ENCODE measurements at places on chromosomes 3 and 15.

DNA sequence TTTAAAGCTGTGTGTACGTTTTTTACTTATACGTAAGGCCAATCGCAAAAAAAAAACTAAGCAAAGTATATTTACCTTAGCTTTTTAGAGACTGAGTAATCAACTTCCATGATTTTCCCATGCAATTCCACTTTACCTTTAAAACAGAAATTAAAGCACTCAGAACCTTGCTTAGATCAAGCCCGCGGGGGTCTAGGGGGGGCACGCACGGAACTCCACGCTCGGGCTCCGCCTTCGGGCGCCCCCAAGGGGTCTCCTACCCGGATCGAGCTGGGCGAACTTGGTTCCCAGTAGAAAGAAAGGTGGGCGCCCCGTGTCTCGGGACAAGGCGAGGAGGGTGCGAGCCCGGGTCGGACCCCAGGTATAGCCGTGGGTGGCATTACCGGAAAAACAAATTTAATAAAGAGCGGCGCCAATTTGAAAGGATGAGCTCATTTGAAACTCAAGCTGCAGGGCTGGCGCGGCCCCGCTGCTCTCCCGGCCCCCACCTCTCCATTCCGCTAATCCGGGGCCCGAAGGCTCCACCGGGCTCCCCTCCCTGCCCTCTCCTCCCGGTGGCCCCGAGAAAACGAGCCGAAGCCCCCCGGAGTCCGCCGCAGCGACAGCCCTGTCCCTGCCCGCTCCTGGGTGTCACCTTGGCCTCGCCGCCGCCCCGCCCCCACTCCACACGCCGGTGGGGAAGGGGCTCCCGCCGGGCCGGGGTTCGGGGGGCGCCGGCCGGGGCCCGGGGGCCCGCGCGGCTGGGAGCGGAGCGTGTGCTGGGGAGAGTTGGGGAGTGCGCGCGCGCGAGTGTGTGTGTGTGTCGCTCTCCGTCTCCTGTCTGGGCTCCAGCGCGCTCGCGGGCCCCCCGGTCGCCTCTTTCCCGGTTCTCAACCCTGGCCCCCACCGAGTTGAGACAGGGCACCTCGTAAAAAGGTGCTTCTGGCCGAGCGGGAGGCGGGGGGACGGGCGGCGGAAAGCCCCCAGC, 1.5 kb downstream of the IGF2BP2 start:
- no peak overlapping the region for H3K27ac ChIP-seq
- no peaks in the 10 kb centered on the region for H3K36me3 ChIP-seq
- H3K4me1 ChIP-seq = peaks cover 17% of the 10 kb centered on the region

DNA sequence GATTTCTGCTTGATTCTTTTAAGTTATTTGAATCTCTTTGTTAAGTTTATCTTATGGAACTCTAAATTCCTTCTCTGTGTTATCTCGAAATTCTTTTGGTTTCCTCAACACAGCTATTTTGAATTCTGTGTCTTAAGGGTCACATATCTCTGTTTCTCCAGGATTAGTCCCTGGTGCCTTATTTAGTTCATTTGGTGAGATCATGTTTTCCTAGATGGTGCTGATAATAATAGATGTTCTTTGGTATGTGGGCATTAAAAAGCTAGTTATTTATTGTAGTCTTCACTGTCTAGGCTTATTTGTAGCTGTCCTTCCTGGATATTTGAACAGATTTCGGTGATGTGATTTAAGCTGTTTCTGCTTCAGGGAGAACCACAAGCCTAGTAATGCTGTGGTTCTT, 615.6 kb upstream of the NECTIN3 start:
- H3K27me3 ChIP-seq = no peaks in the 10 kb centered on the region
- H3K4me1 ChIP-seq = no peaks in the 10 kb centered on the region
- H3K36me3 ChIP-seq = no peaks in the 10 kb centered on the region

GRCh38 chr15:29970402-29970695, 112.4 kb upstream of the GOLGA8J start:
- H3K4me3 ChIP-seq = no peak overlapping the region
- H3K36me3 ChIP-seq = no peaks in the 10 kb centered on the region
- no peaks in the 10 kb centered on the region for H3K27me3 ChIP-seq
- DNase-seq = no peak
- H3K4me1 ChIP-seq = peaks cover 5% of the 10 kb centered on the region

DNA sequence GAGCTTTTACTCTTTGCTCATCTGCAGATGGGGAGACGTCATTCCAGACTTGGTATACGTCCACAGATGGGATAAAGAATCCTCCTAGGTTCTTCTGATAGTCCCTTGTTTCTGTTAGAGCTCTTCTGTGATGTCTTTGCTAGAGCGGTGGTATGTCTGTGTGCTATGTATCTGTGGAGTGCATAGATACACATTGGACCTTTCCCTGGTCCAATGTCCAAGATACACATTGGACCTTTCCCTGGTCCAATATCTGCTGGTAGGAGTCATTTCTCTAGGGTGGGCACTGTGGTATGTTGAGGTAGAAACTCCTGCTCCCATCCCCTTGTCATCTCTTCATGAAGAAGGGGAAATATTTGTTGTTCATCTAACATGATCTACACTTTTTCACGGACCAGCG, 47.5 kb upstream of the LPP start:
- H3K27ac ChIP-seq = no peak overlapping the region
- H3K27me3 ChIP-seq = no peaks in the 10 kb centered on the region
- H3K4me3 ChIP-seq = no peak overlapping the region
- DNase-seq = no peak
- H3K36me3 ChIP-seq = no peaks in the 10 kb centered on the region

DNA sequence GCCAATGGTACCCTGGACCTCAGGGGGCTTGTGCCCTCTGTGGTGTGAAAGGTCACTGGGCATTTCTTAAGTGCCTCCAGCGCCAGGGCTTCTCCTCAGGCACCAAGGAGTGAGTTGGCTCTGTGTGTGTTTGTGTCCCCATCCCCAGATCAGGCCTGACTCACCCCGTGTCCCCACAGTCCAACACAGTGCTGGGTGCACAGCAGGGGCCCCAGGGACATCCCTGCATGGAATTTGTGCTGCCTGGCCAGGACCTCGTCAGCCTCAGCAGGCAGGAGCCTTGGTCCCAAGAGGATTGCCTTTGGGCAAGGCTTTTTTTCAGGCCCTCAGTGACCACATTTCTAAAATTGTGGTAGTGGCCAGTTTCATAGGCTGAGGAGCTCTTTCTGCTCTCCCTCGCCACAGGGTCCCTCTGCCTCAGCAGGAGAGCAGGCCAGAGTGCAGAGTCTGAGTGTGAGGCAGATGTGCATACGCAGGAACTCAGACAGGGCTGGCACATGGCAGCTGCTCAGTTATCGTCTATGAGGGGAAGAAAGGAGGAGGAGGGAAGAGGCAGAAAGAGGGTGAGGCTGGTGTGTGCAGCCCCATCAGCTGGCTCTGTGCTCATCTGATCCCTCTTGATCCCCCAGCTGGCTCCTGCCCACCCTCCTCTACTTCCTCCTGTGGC, 215.6 kb downstream of the RPLP1 start:
- H3K27me3 ChIP-seq = no peaks in the 10 kb centered on the region
- no peak overlapping the region for H3K27ac ChIP-seq
- no peaks in the 10 kb centered on the region for H3K4me1 ChIP-seq
- H3K4me3 ChIP-seq = no peak overlapping the region
- no peak for DNase-seq
- no peaks in the 10 kb centered on the region for H3K36me3 ChIP-seq

GRCh38 chr3:156300371-156300770, 180.0 kb downstream of the KCNAB1 start:
- no peaks in the 10 kb centered on the region for H3K27me3 ChIP-seq
- no peak for DNase-seq
- H3K27ac ChIP-seq = no peak overlapping the region
- H3K4me1 ChIP-seq = no peaks in the 10 kb centered on the region
- no peak overlapping the region for H3K4me3 ChIP-seq

GRCh38 chr3:53570709-53571108, 76.3 kb downstream of the CACNA1D start:
- H3K27me3 ChIP-seq = no peaks in the 10 kb centered on the region
- no peaks in the 10 kb centered on the region for H3K36me3 ChIP-seq
- no peak overlapping the region for H3K4me3 ChIP-seq
- DNase-seq = no peak

- H3K4me3 ChIP-seq = no peak overlapping the region
- no peak overlapping the region for H3K27ac ChIP-seq
- H3K27me3 ChIP-seq = no peaks in the 10 kb centered on the region
These were observed 1049.1 kb downstream of the FHIT start for GRCh38 chr3:60202052-60202726.

GRCh38 chr3:128392021-128392420, 74.7 kb downstream of the DNAJB8 start:
- H3K4me1 ChIP-seq = no peaks in the 10 kb centered on the region
- DNase-seq = no peak
- no peak overlapping the region for H3K4me3 ChIP-seq
- H3K27ac ChIP-seq = no peak overlapping the region

GRCh38 chr15:99735868-99736267, 2.6 kb upstream of the LYSMD4 start:
- no peak overlapping the region for H3K27ac ChIP-seq
- DNase-seq = no peak
- no peaks in the 10 kb centered on the region for H3K36me3 ChIP-seq
- no peak overlapping the region for H3K4me3 ChIP-seq
- H3K4me1 ChIP-seq = no peaks in the 10 kb centered on the region
- no peaks in the 10 kb centered on the region for H3K27me3 ChIP-seq

- DNase-seq = no peak
- H3K27me3 ChIP-seq = no peaks in the 10 kb centered on the region
- no peaks in the 10 kb centered on the region for H3K36me3 ChIP-seq
- H3K4me3 ChIP-seq = no peak overlapping the region
- H3K4me1 ChIP-seq = no peaks in the 10 kb centered on the region
These were observed 20.8 kb downstream of the ABI3BP start for GRCh38 chr3:100972301-100972844.

DNA sequence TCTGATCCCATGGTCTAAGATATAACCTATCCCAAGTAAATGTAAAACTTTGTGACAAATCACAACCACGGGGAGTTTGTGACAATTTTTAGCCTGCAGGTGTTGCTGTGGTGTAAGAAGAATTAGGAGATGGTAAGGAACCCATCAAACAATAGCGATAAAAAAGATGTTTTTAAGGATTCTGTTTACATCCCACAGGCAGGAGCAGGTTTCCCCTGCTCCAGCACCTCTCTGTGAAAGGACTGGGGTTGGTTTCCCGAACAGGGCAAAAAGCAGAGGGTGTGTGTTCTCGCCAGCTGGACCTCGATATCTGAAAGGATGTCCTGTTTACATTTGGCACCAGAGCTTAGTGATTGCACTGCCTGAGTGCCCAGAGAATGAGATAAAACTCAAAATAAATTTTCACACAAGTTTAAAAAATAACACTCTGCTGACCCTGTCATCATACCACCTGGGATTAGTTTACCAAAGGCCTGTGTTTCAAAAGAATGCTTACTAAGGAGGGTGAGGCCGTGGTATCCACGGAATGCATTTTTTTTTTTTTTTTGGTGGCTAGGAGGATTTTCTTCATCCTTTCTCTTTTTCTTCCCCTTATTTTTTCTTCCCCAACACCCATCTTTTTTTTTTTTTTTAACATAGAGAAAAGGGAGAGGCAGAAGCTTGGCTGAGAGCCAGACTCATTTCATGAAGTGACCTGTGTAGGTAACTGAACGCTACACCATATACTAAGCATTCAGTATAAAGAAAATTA, 151.8 kb upstream of the DPH6 start:
- no peak overlapping the region for H3K4me3 ChIP-seq
- peaks cover 7% of the 10 kb centered on the region for H3K4me1 ChIP-seq
- no peak overlapping the region for H3K27ac ChIP-seq
- no peaks in the 10 kb centered on the region for H3K36me3 ChIP-seq
- DNase-seq = no peak

DNA sequence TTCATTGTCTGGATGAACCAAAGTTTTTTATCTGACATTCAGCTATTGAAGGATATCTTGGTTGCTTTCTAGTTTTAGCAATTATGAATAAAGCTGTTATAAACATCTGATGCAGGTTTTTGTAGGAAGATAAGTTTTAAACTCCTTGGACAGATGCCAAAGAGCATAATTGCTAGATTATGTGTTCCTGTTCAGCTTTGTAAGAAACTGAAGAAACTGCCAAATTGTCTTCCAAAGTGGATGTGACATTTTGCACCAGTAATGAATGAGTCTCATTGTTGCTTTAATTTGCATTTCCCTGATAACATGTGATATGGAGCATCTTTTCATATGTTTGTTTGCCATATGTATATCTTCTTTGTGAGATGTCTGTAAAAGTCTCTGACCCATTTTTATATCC, 239.9 kb upstream of the TTC14 start:
- DNase-seq = no peak
- H3K27ac ChIP-seq = no peak overlapping the region
- no peaks in the 10 kb centered on the region for H3K27me3 ChIP-seq
- H3K4me1 ChIP-seq = no peaks in the 10 kb centered on the region
- H3K4me3 ChIP-seq = no peak overlapping the region
